ENCODE measurements at places on chromosomes 1 and 21.
A peak's percentile ranks its signal among the peaks of the same experiment; 100 is the strongest.

GRCh38 chr21:36059823-36060158, 535 bp downstream of the SETD4 start:
- DNase-seq: no peak

- no peak for DNase-seq
Measured at GRCh38 chr1:230819976-230820375, 48.3 kb downstream of the C1orf198 start.

GRCh38 chr1:181255270-181255929, 166.9 kb downstream of the IER5 start:
- DNase-seq: peak; percentile 99

DNA sequence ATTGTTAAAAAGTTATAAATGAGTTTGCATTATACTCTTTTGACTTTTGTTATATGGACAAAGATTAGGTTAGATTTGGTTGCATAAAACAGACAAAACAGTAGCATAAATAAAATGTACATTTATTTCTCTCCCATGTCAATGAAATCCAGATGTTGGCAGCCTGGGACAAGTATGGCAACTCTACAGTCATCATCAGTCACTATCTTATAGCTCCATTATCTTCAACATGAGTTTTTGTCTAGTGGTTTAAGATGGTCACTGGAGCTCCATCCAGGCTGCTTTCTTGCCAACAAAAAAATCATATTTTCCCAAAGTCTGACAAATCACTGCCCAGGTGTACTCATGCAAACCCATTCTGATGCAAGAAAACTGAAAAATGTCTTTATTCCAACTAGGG, 83.8 kb downstream of the CD58 start:
- DNase-seq: peak; percentile 62

GRCh38 chr1:195188821-195189220, 1419.4 kb downstream of the KCNT2 start:
- DNase-seq: peak; percentile 31

DNA sequence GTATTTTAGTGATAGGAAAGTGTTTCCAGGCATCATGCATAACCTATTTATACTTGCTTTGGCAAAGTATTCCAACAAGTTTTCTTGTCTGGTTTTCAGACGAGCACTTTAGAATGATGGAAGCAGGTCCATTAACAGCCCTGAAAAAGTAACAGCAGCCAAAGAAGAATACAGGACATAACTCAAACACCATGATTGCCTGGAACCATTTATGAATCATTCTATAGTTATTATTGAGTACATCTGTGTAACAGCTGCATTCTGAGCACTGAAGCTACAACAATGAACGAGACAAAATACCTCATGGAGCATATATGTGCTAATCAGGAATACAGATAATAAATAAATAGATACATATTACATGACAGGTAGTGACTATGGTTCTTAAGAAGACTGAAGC, 12.6 kb downstream of the IL10RB start:
- DNase-seq: peak; percentile 61

GRCh38 chr1:146007489-146008133, 11.2 kb upstream of the TXNIP start:
- DNase-seq: no peak

DNA sequence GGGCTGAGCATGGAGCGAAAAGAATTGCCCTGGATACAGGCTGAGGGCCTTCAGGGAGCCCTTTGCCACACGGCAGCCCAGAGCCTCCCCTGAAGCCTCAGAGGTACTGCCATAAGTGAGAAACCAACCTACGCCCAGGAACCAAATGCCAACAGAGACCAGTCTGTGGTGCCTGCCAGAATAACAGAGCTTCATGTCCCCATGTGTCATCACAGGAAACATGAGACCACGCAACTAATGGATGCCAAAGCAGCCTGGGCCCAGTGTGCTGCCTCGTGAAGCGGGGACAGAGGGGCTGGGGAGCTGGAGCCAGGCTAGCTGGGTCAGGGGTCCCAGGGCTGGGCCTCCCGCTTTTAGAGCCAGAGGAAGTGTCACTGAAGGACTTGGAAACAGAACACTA, 18.7 kb upstream of the STUM start:
- no peak for DNase-seq

DNA sequence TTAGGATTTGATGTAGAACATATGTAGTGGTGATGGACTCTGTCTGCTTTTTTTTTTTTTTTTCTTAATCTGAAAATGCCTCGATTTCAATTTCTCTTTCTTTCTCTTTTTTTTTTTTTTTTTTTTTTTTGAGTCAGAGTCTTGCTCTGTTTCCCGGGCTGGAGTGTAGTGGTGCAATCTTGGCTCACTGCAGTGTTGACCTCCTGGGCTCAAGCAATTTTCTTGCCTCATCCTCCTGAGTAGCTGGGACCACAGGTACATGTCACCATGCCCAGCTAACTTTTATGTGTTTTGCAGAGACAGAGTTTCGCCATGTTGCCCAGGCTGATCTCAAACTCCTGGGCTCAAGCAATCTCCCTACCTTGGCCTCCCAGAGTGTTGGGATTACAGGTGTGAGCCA, 17.4 kb downstream of the MAST2 start:
- no peak for DNase-seq

GRCh38 chr1:58446368-58446767, 100.2 kb downstream of the OMA1 start:
- DNase-seq: no peak

DNA sequence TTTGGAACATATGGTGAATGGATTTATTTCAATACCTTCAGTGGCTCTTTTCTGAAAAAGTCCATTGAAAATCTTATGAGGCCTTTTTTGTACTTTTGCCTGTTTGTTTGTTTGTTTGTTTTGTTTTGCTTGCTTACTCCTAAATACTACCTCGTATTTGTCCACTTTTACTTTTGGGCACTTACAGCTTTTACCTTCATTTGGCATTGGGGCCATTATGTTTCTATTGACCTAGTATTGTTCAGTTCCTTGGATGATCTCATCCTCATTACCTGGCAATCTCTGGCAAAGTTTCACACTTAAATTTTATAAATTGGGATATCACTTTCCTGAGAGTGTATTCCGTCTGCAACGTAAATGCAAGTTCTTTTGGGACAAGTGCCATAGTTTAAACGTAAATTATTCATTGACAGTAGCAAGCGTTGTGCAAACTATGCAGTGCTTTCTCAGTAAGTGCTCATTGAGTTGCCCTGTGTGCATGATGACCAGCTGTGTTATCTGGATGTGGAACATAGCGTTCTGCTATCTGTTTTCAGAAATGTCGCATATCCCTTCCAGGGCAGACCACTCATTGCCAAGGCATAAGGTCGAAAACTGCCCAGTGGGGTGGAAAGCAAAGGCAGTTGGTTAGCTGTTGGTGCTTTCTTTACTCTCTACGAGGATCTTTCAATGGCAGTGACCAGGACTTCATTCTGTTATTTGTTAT, 51.1 kb downstream of the LRRC8D start:
- DNase-seq: no peak

DNA sequence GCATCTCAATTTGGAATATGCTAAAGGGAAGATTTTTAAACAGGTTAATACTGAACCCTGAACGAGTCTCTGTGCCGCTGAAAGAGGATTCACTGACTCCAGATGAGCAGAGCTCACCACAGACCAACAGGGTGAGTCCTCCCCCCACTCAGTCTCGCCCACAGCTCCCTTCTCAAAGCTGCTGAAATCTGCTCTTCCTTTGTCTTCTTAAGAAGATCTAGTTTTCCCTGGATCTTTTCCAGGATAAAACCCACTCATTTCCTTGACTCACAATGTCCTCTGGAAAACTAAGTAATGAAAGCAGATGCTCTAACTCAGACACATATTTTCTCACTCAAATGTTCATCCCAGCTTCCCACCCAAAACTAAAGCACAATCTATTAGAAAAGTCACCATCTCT, 447.0 kb upstream of the PKN2 start:
- peak; percentile 96 for DNase-seq

DNA sequence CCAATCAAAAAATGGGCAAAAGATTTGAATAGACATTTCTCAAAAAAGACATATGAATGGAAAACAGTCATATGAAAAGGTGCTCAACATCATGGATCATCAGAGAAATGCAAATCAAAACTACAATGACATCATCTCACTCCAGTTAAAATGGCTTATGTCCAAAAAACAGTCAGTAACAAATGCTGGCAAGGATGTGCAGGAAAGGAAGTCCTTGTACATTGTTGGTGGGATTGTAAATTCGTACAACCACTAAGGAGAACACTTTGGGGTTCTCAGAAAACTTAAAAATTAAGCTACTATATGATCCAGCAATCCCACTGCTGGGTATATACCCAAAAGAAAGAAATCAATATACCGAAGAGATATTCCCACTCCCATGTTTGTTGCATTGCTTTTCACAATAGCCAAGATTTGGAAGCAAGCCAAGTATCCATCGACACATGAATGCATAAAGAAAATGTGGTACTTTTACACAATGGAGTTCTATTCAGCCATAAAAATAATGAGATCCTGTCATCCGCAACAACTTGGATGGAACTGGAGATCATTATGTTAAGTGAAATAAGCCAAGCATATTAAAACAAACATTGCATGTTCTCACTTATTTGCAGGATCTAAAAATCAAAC, 17.9 kb downstream of the GBP5 start:
- no peak for DNase-seq

- DNase-seq: no peak
Measured at GRCh38 chr21:33296156-33296555, 28.6 kb upstream of the IFNAR1 start.

- no peak for DNase-seq
Measured at GRCh38 chr1:170075186-170075585, 691 bp upstream of the KIFAP3 start.
